ENCODE measurements at places on chromosomes 13 and 19. TPM values are rescaled to one million over a fixed set of nuclear protein-coding genes. Genes with fewer than 3 reads are reported as not detected.

Gene FFAR2
- not detected for total RNA-seq

Gene DMWD
- total RNA-seq = 20.6 TPM

Gene DZIP1
- total RNA-seq = 0.34 TPM

Gene ZNF528
- total RNA-seq = 14.7 TPM

Gene OR7A5
- not detected for total RNA-seq

Gene KCNC3
- total RNA-seq = 0.47 TPM

Gene CLIP3
- 1.7 TPM for total RNA-seq

Gene ZNF439
- total RNA-seq = 9.7 TPM

Gene CNFN
- not detected for total RNA-seq

Data from activated CD8-positive, alpha-beta T cell treated with anti-CD3 and anti-CD28 coated beads, Interleukin-2, amount 10 ng/mL, durations not matched to agents 7 days and 5 days (primary cell).